ENCODE measurements at places on chromosomes 1 and 21. TPM values are rescaled to one million over a fixed set of nuclear protein-coding genes. Genes with fewer than 3 reads are reported as not detected.

The TRPM2 gene
- polyA plus RNA-seq: 1.5 TPM

The CLCNKA gene
- polyA plus RNA-seq: not detected

The SNAP47 gene
- 69.5 TPM for polyA plus RNA-seq

The VANGL2 gene
- not detected for polyA plus RNA-seq

The FAM177B gene
- not detected for polyA plus RNA-seq

The TSACC gene
- polyA plus RNA-seq: 2.2 TPM

The CACHD1 gene
- polyA plus RNA-seq: 2.4 TPM

The CELF3 gene
- not detected for polyA plus RNA-seq

The RGS13 gene
- not detected for polyA plus RNA-seq

The LPAR3 gene
- polyA plus RNA-seq: 0.54 TPM

The SPRR2G gene
- polyA plus RNA-seq: not detected

The MTARC1 gene
- polyA plus RNA-seq: not detected

The NGF gene
- polyA plus RNA-seq: not detected

The CACYBP gene
- polyA plus RNA-seq: 192 TPM

The CFAP126 gene
- polyA plus RNA-seq: not detected

The TGFBR3 gene
- polyA plus RNA-seq: 9.4 TPM

The EFCAB14 gene
- 130 TPM for polyA plus RNA-seq

The LHX8 gene
- polyA plus RNA-seq: not detected

The AP4B1 gene
- polyA plus RNA-seq: 15.6 TPM

The TTC3 gene
- polyA plus RNA-seq: 67.3 TPM
